ENCODE measurements at places on chromosomes 6 and 20.

- DNase-seq, result no peak
These were observed 290.4 kb downstream of the EYS start for GRCh38 chr6:65416621-65417020.

- no peak for DNase-seq
These were observed 2.3 kb upstream of the RAMACL start for GRCh38 chr6:166588691-166589336.

DNA sequence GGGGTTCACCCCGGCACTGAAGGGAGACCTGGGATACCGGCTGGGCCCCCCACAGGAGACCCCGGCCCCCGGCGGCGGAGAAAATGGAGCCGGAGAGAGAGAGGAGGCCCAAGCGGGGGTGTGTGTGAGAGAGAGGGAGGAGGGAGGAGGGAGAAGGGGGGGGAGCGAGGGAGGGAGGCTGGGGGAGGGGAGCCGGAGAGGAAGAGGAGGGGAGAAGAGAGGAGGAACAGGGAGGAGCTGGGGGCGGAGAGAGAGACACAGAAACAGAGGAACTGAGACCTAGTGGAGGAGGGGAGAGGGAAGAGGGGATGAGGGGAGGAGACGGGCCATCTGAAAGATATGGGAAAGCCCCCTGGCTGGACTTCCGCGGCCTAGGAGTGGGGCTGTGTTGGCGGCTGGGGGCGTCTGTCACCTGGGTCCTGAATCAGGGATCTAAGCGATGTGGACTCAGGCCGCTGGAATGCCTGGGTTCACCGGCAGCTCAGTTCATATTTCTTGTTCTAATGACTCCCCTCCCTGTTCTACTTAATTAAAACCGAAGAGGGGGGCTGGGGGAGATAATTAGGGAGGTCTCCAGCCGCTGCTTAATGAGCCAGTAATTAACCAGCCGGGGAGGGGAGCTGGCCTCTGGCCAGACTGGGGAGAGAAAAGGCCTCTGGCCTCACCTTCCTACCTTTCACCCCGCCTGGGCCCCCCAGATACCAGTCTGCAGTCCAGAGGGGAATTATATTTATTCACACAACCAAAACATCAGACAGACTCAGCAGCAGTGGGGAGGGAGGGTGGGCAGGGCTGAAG, at the start of gene PBX2:
PBX2 (minus strand) TSS at position 149 of the 798 bp plus-strand sequence. CDS start 287 bp downstream, outside the sequence.
- DNase-seq, result peak; percentile 66

- DNase-seq, result no peak
These were observed 153.2 kb downstream of the AIG1 start for GRCh38 chr6:143213859-143214376.

- DNase-seq, result no peak
These were observed 31.1 kb downstream of the PCNA start for GRCh38 chr20:5088688-5089087.

- DNase-seq, result no peak
These were observed 202.1 kb upstream of the HEY2 start for GRCh38 chr6:125547381-125547780.

DNA sequence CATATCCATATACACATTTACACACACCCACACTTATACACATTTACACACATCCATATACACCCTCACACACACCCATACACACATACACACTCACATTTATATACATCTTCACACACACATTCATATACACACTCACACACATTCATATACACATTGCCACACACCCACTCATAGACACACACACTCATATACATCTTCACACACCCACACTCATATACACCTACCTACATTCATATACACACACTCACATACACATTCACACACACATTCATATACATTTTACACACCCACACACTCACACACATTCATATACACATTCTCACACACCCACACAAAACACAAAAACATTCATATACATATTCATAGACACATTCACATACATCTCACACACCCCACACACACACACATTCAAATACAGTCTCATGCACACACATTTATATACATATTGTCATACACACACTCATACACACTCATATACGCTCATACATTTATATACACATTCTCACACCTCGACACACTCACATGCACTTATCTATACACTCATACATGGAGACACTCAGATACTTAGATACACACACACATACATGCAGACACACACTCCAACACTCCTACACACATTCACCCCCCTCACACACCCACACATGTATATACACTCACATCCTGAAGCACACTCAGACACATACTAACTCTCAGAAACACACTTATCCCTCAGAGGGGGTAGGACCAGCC, 82.1 kb downstream of the MRPL14 start:
- no peak for DNase-seq

- DNase-seq, result no peak
These were observed 20.1 kb downstream of the SLC35B3 start for GRCh38 chr6:8415280-8415679.

- DNase-seq, result no peak
These were observed 42.8 kb downstream of the GPR6 start for GRCh38 chr6:110020888-110021287.

DNA sequence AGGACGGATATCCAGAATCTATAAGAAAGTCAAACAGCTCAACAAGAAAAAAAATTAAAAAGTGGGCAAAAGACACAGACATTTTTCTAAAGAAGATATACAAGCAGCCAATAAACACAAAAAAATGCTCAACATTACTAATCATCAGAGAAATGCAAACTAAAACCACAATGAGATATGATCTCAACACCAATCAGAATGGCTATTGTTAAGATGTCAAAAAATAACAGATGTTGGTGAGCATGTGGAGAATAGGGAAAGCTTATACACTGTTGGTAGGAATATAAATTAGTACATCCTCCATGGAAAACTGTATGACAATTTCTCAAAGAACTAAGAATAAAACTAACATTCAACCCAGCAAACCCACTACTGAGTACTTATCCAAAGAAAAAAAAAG, 23.3 kb upstream of the OSTM1 start:
- no peak for DNase-seq

GRCh38 chr20:62165762-62166399, 16.9 kb upstream of the MTG2 start:
- DNase-seq, result no peak

DNA sequence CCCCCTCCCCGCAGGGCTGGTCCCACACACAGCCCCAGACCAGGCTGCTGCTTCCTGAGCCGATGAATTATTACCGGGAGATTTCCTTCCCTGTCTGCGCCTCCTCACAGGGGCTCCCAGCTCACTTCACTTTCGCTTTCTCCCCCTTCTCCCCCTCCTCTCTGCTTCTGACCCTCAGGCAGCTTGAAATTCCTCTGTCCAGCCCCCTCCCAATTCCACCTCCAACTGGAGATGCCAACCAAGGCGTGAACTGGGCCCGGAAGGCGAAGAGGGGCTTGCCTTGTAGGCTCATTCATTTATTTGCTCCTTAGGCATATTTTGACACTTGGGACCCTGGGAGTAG, 1.7 kb upstream of the TCF15 start:
- DNase-seq, result no peak

DNA sequence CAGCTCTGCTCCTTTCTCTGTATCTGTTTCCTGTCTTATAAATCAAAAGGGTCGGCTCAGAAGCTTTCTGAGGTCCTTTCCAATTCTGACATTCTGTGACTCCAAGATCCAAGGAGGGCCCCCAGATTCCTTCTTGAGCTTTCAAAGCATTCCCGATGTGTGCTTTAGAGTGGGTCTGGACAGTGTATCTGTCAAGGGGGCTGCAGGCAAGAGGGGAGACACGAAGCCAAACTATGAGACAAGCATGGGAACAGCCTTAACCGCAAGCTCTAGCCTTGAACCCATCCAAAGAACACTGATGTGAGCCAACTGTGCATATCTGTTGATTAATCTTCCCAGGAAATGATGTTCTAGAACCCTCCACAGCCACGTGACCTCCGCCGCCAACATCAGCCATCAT, 73.8 kb downstream of the TSHZ2 start:
- no peak for DNase-seq

- no peak for DNase-seq
These were observed 672.9 kb upstream of the MARCKS start for GRCh38 chr6:113184291-113184690.

DNA sequence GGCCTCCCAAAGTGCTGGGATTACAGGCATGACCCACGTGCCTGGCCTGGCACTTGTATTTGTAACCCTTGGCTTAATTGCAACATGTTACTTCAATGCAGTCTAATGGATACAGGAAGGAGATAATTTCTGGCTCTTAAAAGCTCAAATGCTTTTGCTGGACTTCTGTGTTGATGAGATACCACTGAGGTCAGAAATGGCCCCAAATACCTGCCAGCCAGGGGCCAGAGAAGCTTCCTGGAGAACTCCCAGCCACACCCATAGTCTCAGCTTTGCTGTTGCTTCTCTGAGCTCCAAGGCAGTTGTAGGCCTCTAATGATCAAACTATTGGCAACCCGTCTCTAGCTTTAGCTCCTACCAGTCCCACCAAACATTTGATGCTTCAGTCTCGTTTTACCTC, 14.2 kb upstream of the ZNFX1 start:
- no peak for DNase-seq

DNA sequence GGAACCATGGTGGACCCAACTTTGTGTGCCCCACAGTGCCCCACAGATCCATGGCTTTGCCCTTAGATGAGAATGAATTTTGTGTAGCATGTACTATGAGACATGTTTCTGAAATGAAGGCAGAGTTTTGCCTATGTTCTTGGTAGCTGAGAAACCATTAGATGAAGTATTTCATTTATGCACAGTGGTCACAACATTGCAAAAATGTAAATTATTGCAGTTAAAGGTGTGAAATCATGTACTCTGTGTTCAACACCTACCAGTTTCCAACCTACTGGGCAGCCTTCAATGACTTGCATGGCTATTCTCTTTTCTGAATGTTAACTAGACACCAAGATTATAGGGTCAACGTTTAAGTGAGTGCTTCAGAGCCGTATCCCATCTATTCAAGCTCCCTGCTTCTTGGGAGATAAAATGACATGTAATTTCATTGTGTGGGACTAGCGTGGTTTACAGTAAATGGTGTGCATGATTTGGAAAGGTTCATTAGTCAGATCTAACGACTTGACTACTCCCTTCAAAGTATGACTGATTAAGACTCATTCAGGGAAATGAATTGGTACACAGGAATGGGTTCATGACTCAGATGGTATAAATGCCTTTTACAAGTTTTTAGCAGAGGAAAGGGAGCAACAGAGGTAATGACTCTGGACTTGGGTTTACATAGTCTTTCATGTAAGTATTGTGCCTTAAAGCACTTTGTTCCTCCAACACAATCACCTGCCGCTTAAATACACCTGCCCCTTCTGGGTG, 106.1 kb upstream of the AKIRIN2 start:
- DNase-seq, result no peak

DNA sequence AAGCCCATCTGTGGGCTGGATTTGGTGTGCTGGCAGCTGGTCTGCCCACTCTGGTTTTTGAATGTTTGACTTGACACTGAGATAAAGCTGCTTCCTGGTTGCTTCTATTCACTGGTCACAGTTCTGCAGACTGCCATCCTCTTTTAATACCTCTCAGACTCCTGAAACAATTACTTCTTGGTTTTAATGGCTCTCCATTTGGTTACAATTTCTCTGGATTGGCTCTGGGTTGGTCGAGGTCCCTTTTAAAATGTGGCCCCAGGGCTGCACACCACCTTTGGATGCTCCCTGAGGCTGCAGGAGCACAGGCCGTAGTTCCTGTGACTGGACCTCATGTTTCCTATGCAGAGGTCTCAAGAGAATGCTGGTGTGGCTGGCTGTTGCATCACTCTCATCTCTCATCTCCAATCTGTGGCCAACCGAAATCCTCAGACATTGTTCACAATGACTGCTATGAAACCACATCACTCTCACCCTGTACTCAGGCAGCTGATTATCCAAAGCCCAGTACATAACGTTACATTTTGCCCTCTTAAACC, 98.5 kb downstream of the INSM1 start:
- no peak for DNase-seq

Data from NCI-H526 (cell line).